ENCODE measurements at places on chromosomes 6 and 20. TPM values are rescaled to one million over a fixed set of nuclear protein-coding genes. Genes with fewer than 3 reads are reported as not detected.

GRCh38 chr6:2432292-2432691, 186.9 kb upstream of the GMDS start:
- H3K36me3 ChIP-seq = no peaks in the 10 kb centered on the region
- DNase-seq = no peak

- peaks cover 4% of the 10 kb centered on the region for H3K4me1 ChIP-seq
- no peak for DNase-seq
- no peak overlapping the region for H3K4me3 ChIP-seq
- H3K27ac ChIP-seq = no peak overlapping the region
- no peaks in the 10 kb centered on the region for H3K36me3 ChIP-seq
Measured at GRCh38 chr6:34723203-34723602, 26.6 kb upstream of the ILRUN start.

GRCh38 chr6:37630281-37630799, 67.3 kb downstream of the MDGA1 start:
- H3K4me3 ChIP-seq = no peak overlapping the region
- no peak for DNase-seq
- peaks cover 13% of the 10 kb centered on the region for H3K4me1 ChIP-seq
- H3K27me3 ChIP-seq = peaks cover 10% of the 10 kb centered on the region
- no peaks in the 10 kb centered on the region for H3K36me3 ChIP-seq

- H3K27me3 ChIP-seq = peaks cover 14% of the 10 kb centered on the region
- H3K4me3 ChIP-seq = no peak overlapping the region
- DNase-seq = no peak
- H3K27ac ChIP-seq = no peak overlapping the region
- H3K36me3 ChIP-seq = no peaks in the 10 kb centered on the region
- peaks cover 1% of the 10 kb centered on the region for H3K4me1 ChIP-seq
Measured at GRCh38 chr6:2744778-2745177, 5.9 kb downstream of the MYLK4 start.

The LAMA2 gene
- total RNA-seq = 0.53 TPM

The VGLL2 gene
- not detected for total RNA-seq

The TSPO2 gene
- total RNA-seq = not detected

Measured in activated CD4-positive, alpha-beta memory T cell treated with anti-CD3 and anti-CD28 coated beads, Interleukin-2, amount 10 ng/mL, durations not matched to agents 7 days and 5 days (primary cell).